ENCODE measurements at places on chromosomes 1 and 21. TPM values are rescaled to one million over a fixed set of nuclear protein-coding genes. Genes with fewer than 3 reads are reported as not detected.
A peak's percentile ranks its signal among the peaks of the same experiment; 100 is the strongest.

HSPG2 gene
- polyA plus RNA-seq, result 60.4 TPM

LRRC3 gene
- 0.60 TPM for polyA plus RNA-seq

GALNT2 gene
- polyA plus RNA-seq, result 20.2 TPM

SELP gene
- polyA plus RNA-seq, result 12.5 TPM

PRPF38B gene
- polyA plus RNA-seq, result 15.9 TPM

TRIM67 gene
- 0.04 TPM for polyA plus RNA-seq

DNA sequence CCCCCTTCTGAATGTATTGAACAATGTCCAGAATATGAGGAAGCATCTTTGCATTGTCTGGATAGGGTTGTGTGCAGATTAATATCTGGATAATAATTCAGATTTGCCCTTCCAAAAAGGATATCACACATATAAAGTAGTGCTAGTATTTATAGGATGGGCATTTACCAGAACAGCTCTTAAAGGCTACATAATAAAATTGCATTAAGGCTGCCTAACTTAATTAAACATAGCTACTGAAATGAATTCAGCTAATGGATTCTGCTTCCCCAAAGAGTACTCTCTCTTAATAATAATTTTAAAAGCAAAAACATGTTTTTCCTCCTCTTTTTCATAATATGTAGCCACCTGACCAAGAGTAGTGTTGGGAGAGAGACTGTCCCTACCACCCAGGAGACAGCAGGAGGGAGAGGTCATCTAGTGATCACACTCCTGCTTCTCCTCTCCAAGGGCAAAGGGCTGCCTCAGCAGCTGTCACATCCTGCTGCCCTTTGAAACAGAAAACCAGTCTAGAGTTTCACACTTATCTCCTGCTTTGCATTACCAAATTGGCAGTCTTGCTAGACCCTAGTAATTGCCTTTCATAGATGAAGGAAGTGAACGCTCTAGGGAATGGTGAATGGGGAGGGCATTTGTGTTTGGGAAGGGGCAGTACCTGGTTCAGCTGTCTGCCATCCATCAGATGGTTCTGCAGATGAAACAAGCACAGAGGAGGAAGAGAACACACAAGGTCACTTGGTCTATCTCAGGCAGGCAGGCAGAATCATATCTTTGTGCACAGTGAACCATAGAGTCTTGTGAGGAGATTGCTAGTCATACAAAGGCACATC is 29.3 kb upstream of the DDAH1 start:
- H3K27me3 ChIP-seq, result no peaks in the 10 kb centered on the region
- H3K27ac ChIP-seq, result no peak overlapping the region
- no peak overlapping the region for H3K4me3 ChIP-seq
- no peaks in the 10 kb centered on the region for H3K36me3 ChIP-seq

DNA sequence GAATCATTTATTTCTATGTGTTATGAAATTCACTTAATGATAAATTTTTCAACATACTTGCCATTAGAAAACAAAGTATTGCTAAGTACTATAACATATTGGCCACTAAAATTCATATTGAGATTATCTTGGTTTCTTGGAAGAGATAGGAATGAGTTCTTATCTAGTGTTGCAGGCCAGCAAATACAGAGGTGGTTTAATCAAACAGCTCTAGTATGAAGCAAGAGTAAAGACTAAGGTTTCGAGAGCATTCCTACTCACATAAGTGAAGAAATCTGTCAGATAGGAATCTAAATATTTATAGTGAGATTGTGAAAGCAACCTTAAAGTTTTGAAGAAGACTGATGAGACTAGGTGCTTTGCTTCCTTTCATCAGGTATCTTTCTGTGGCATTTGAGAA is 37.9 kb upstream of the FOXE3 start:
- DNase-seq, result no peak
- H3K27ac ChIP-seq, result no peak overlapping the region
- no peaks in the 10 kb centered on the region for H3K27me3 ChIP-seq
- peaks cover 3% of the 10 kb centered on the region for H3K36me3 ChIP-seq

GRCh38 chr1:178928976-178929375 is 58.1 kb upstream of the ANGPTL1 start:
- peaks cover 9% of the 10 kb centered on the region for H3K4me1 ChIP-seq
- no peaks in the 10 kb centered on the region for H3K36me3 ChIP-seq
- H3K27me3 ChIP-seq, result no peaks in the 10 kb centered on the region
- no peak for DNase-seq

GRCh38 chr1:29722598-29722997 is 486.3 kb downstream of the PTPRU start:
- no peak overlapping the region for H3K4me3 ChIP-seq
- no peaks in the 10 kb centered on the region for H3K4me1 ChIP-seq
- H3K36me3 ChIP-seq, result no peaks in the 10 kb centered on the region
- DNase-seq, result no peak
- no peaks in the 10 kb centered on the region for H3K27me3 ChIP-seq

GRCh38 chr21:16084776-16085364 is 355.1 kb downstream of the USP25 start:
- no peaks in the 10 kb centered on the region for H3K4me1 ChIP-seq
- no peaks in the 10 kb centered on the region for H3K36me3 ChIP-seq
- H3K27me3 ChIP-seq, result no peaks in the 10 kb centered on the region
- H3K27ac ChIP-seq, result no peak overlapping the region
- DNase-seq, result no peak

- H3K36me3 ChIP-seq, result no peaks in the 10 kb centered on the region
- no peak overlapping the region for H3K27ac ChIP-seq
- no peak overlapping the region for H3K4me3 ChIP-seq
- H3K4me1 ChIP-seq, result no peaks in the 10 kb centered on the region
Observed at GRCh38 chr1:48966583-48966982, 189.9 kb upstream of the BEND5 start.

DNA sequence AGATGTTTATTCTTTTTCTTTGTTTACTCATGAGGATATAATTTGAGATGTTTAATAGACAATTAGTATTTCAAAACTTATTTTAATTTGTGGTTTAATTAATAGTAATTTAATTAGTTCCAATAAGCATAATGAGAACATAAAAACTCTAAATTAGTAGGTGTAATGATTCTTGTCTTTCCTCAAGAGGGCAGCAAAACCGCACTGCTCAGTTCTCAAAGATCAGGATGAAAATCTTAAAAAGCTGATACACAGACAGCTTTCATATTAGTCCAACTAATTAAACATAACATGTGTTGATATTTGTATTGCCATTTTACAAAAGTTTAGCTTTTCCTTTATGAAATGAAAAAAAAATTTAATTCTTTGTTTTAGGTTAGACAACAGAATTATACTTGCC is 106.7 kb upstream of the C21orf91 start:
- H3K4me3 ChIP-seq, result no peak overlapping the region
- peak; percentile 46 for DNase-seq

- no peaks in the 10 kb centered on the region for H3K36me3 ChIP-seq
- no peak for DNase-seq
- no peak overlapping the region for H3K27ac ChIP-seq
- H3K27me3 ChIP-seq, result no peaks in the 10 kb centered on the region
- no peaks in the 10 kb centered on the region for H3K4me1 ChIP-seq
Observed at GRCh38 chr1:183370399-183371058, 47.7 kb downstream of the NMNAT2 start.

DNA sequence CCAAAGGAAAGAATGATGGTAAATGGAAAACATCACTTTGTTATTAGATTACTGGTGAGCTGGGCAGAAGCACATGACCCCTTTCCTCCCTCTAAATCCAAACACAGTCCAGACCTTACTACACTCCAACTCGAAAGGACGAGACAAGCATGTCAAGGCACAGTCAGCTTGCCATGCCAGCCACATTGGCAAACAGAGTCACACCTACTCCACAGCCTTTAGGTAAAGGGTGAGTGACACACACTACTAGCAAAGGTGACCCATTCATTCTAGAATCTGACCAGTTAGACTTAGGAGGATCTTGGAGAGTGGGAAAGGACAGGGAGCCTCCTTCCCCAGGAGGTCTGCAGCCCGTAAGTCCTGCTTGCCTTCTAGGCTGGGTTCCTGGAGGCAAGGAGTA is 3.0 kb downstream of the SLC44A3 start:
- DNase-seq, result no peak
- no peak overlapping the region for H3K4me3 ChIP-seq
- peaks cover 21% of the 10 kb centered on the region for H3K4me1 ChIP-seq
- H3K27ac ChIP-seq, result no peak overlapping the region
- peaks cover 8% of the 10 kb centered on the region for H3K36me3 ChIP-seq

- H3K36me3 ChIP-seq, result no peaks in the 10 kb centered on the region
- no peak for DNase-seq
- no peak overlapping the region for H3K27ac ChIP-seq
- no peaks in the 10 kb centered on the region for H3K27me3 ChIP-seq
- H3K4me3 ChIP-seq, result no peak overlapping the region
Observed at GRCh38 chr1:158552296-158552695, 1.9 kb downstream of the OR6Y1 start.

GRCh38 chr1:208223136-208223535 is 21.0 kb downstream of the PLXNA2 start:
- H3K4me3 ChIP-seq, result no peak overlapping the region
- no peaks in the 10 kb centered on the region for H3K27me3 ChIP-seq
- DNase-seq, result no peak
- peaks cover 14% of the 10 kb centered on the region for H3K4me1 ChIP-seq
- no peaks in the 10 kb centered on the region for H3K36me3 ChIP-seq

DNA sequence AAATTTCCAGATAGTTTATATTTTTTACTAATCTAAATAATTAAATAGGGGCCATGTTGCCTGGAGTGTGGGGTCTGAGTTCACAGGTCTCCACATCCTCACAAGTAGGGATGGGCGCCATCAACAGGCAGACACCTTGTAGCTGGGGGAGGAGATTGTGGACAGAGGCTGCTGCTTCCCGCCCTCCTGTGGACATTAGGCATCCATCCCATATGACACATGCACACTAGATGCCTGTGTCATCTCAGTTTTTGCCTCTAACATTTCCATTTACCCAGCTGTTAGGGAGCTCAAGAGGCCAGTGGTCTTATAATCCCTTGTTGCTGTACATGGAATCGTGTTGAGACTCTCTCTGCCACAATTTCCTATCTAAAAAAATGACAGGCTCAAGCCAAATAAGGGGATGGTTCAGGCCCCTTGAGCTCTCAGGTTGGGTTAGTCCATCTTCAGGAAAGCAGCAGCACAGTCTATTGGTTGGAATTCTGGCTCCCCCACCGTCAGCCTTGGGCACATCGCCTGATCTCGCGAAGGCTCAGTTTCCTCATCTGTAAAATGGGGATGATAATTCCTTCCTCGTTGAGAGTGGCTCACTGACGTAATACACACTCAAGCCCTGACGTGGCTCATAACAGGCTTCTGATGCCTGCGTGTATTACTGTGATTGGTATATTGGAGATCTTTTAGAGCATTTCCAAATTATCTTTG is 13.6 kb downstream of the LHX4 start:
- no peak overlapping the region for H3K27ac ChIP-seq
- H3K36me3 ChIP-seq, result no peaks in the 10 kb centered on the region
- no peaks in the 10 kb centered on the region for H3K4me1 ChIP-seq
- H3K27me3 ChIP-seq, result peaks cover 22% of the 10 kb centered on the region
- no peak for DNase-seq

DNA sequence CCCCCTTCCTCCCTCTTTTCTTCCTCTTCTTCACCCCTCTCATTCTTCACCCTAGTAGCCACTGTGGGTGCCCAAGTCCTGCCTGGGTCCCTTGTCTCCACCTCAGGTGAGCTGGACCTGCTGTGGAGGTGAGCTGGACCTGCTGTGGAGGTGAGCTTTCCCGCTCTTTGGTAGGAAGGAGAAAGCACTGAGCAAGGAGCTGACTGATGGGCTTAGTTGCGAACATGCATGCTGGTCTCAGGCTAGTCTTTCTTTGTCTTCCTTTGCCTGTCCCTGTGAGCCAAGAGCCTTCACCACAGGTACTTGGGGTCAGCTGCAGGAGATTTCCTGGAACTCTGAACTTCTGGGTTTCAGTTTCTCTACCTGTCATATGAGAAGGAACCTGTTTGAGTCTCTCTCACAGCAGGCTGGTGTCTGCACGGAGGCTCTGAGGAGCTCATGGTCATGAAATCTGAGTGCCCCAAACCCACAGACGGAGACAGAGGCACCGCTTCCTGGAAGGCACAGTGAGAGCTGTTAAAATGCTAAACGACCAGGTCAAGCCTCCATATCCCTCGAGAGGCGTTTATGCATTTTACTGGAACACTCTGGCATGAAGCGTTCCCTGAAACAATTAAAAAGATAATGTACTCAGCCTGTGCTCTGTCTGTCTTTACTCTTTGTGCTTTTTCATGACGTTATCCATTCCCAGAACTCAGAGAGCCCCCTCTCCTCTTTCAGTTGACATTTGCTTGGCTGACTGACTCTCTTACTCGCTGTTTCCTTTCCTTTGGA is 69.5 kb downstream of the RHOU start:
- peak; percentile 88 for DNase-seq
- H3K4me1 ChIP-seq, result no peaks in the 10 kb centered on the region
- H3K27ac ChIP-seq, result no peak overlapping the region
- no peaks in the 10 kb centered on the region for H3K36me3 ChIP-seq
- H3K4me3 ChIP-seq, result no peak overlapping the region
